ENCODE measurements at places on chromosomes 1 and 21.

DNA sequence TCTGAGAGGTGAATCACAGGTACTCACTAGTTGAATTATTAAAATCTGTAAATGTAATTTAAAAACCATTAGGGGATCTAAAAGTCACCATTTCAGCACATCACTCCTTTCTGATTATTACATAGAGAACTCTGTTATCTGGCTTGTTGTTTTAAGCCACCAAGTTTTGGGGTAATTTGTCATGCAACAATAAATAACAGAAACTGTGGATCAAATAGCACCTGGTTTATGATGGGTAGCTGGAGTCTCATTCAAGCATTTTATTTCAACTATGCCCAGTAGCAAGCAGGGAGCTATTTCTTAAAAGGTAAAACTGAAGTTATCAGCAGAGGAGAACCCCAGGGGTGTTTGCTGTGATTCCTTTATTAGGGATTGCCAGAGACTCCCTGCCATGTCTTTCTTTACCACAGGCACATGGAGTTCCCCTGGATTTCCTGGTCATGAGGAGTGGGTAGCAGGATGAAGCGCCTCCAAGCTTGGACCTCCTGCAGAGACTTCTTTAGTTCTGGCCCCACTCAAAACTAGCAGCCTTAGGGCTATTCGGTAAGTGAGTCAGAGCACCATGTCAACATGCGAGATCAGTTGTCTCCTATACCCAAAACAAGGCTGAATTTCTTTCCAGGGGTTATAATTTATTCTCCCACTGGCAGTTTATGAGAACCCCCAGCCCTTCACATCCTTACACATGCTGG lies 179.2 kb downstream of the GIPC2 start:
- no peak for DNase-seq

DNA sequence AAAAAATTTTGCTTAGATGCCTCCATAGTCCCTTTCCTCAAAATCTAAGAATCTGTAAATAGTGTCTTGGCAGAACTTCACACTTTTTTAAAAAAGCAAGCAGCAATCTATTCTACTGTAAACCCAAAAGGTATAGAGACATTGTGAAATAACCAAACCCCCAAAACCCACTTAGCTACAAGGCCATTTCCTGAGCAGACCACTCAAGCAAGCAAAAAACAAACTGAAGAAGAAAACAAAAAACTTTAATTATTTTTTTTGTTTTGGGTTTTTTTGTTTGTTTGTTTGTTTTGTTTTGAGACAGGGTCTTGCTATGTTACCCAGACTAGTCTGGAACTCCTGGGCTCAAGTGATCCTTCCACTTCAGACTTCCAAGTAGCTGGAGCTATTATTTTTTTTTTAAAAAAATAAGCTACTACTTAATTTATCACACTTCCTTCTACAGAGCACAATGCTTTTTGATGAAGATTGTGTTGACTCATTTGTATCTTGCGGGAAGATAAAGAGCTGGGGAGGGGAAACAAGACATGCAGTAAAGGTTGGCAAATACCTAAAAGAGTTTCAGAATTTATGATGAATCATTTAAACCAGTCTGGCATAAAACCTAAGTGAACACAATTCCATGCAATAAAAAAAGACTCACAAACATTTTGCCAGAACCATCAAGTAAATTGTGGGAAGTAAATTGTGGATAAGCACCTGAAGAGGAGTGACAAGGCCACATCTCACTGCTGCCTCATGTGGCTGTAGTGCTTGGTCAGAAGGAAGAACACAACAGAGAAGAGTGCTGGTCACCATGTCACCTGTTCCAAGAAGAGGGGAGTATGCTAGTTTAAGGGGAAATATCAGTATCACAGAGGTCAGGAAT lies 2.7 kb upstream of the PTPN22 start:
- DNase-seq = no peak

- DNase-seq = no peak
Observed at GRCh38 chr1:207964195-207964966, 53.5 kb upstream of the CD34 start.

- no peak for DNase-seq
Observed at GRCh38 chr1:181204530-181204929, 116.0 kb downstream of the IER5 start.

- no peak for DNase-seq
Observed at GRCh38 chr1:206907304-206907991, 10.2 kb downstream of the IL24 start.

DNA sequence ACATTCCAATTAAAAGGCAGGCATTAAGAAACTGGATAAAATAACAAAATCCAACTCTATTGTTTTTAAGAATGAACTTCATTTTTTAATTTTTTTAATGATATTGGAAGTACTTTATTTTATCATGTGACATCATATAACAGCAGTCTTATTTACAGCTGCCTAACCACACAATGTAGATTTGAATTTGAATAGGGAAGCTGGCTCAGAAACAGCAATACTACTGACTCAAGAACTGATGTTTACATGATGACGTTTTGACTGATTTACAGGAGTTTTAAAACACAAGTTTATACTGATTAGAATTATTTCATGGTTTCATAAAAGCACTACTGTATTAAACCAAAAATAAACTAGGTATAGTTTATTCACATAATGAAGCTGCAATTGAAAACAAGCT lies 348.7 kb upstream of the NR5A2 start:
- no peak for DNase-seq

DNA sequence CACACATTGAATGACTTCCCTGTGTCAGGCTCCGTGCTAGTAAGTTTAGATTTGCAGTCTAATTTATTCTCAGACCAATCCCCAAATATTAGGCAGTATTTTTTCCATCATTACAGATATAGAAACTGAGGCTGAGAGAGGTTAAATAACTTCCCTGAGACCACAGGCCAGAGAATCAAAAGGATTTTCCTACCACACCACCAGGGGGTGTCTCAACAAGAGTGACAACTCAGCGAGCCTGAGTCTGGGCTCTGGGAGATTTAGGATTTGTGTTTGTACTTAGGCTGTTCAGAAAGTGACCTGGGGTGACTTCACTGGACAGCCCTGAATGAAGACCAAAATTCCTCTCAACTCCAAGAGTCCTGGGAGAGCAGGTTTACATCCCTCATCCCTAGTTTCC lies 13.3 kb upstream of the LCE5A start:
- DNase-seq = no peak

GRCh38 chr1:98698625-98699024 lies 37.1 kb downstream of the SNX7 start:
- no peak for DNase-seq

DNA sequence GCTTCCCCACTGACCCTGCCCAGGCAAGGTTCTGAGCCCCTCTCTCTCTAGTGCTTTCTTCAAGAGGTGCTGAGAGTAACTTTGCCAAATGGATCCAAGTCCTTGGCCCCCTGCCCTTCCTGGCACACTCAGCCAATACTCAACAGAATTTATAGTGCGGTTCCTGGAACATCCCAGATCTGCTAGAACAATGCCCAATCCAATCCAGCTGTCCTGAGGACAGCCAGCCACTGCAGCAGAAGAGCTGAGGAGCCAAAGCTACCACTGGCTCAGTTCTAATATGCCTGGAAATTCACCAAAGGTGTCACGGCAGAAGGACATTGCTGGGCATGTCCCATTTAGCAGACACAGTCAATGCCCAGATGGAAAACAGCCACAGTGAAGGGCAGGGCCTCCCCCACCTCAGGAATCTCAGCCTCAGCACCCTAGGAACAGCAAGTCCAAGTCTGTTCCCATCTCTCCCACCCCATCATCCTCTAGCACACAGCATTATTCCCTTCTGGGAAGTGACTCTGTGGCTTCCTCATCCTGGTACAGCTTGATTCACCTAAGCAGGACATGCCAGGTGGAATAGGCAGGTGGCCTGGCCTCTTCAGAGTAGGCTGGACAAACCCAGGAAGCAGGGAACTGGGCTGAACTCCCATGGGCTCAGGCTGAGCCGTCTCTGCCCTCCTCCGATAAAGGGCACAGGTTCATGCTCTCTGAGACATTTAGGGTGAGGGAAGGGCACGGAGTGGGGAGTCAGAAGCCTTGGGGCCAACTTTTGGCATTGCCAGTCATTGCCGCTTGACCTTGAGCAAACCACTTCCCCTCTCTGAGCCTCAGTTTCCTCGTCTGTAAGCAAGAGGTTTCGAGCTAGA lies 24.6 kb downstream of the PMVK start:
- no peak for DNase-seq

DNA sequence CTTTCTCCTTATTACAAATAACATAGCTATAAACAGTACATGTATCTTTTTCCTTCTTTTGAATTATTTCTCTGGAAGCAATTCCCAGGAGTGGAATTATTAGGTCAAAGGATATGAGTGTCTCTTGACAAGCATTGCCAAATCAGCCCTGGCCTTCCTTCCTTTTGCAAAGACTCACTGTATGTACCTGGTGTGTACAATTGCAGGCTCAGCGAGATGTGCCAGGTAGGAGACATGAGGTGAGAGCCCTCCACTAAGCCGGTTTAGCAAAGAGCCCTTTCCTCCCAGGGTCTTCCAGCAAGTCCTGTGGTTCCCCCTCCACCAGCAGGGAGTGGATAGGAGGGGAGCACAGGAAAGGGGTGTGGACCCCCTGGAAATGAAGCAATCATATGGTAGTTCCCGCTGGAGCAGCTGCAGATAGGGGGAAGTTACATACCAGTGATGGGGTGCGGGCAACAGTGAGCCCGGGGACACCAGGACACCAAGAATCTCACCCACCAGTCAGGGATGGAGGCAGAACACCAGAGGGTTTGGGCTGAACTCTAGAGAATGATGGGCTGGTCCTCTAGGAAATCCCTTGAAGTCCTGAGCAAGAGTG lies 18.3 kb downstream of the RCSD1 start:
- no peak for DNase-seq

DNA sequence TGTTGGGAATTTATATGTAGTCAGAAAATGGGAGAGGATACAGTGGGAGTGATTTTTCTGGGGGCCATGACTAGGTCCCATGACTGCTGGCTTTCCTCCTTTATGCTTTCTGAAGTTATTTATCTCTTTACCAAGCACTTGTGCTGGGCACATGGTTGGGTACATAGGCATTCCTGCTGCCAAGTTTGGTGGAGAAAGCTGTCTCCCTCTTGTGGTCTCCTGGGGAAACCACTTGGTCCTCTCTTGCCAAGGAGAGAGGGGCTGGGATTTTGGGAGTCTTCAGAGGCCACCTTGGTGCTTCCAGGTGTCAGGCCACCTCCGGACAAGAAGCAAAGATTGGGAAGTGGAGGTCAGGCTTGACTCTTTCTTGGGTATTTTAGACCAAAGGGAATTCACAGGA lies 120.2 kb upstream of the KCNE2 start:
- peak; percentile 1 for DNase-seq

DNA sequence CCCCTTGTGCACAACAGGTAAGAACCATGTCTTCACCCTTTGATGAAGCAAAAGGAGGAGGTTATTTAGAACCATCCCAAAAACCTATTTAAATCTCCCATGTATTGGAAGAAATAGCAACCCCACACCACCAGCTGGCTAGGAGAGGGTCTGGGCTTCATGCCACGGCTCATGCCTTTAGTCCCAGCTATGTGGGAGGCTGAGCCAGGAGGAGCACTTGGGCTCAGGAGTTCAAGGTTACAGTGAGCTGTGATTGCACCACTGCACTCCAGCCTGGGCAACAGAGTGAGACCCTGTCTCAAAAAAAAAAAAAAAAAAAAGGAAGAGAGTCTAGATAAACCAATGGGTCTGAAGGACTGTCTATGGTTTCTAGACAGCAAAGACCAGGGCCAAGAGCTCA lies 197.9 kb upstream of the COA6 start:
- DNase-seq = no peak

GRCh38 chr1:218588540-218589172 lies 243.5 kb downstream of the TGFB2 start:
- no peak for DNase-seq

GRCh38 chr1:68307378-68307787 lies 75.1 kb upstream of the WLS start:
- DNase-seq = no peak

- DNase-seq = no peak
Observed at GRCh38 chr21:44526096-44526997, 13.6 kb downstream of the KRTAP10-1 start.

DNA sequence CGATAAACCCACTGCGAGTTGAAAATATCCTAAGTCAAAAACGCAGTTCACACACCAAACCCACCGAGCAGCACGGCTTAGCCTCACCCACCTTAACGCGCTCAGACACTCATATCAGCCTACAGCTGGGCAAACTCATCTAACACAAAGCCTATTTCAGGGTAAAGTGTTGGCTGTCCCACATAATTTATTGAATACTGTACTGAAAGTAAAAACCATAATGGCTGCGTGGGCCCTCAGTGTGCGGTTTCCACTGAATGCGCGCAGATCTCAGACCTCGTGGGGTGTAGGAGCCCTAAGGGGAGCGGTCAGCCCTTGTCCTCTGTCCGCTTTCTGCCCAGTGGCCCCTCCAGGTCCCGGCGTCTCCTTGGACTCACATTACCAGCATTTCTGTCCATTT lies 157.6 kb upstream of the ARHGEF16 start:
- DNase-seq = no peak
